ENCODE measurements at places on chromosomes 1 and 21.

DNA sequence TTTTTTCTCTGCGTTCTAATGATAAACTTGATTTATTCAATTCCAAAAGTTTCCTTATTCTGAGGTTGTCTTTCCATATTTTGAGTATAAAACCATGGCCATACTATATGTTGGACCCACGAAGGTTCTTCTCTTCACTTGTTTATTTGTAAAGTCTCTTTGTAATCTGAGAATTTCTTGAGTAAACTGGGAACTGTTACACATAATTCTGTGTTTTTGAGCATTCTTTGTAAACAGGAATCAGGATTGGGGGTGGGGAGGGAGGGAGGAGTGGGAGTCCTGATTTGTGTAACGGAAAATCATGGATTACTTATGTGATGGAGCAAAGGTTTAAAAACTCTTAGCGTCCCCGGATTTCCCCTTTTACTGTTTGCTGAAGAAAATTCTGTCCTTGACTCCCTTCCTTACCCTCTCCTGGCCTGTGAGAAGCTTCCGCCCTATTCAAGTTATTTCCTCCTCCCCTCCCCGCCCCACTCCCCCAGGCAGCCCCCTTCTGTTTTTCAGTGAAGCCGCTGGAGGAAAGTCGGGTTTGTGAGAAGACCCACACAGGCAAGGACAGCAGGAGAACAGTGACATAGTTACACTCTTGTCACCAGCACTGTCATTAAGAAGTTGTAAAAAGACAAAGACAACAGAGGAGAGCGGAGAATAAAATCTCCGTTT, 6.4 kb upstream of the NBPF11 start:
- DNase-seq, result no peak

DNA sequence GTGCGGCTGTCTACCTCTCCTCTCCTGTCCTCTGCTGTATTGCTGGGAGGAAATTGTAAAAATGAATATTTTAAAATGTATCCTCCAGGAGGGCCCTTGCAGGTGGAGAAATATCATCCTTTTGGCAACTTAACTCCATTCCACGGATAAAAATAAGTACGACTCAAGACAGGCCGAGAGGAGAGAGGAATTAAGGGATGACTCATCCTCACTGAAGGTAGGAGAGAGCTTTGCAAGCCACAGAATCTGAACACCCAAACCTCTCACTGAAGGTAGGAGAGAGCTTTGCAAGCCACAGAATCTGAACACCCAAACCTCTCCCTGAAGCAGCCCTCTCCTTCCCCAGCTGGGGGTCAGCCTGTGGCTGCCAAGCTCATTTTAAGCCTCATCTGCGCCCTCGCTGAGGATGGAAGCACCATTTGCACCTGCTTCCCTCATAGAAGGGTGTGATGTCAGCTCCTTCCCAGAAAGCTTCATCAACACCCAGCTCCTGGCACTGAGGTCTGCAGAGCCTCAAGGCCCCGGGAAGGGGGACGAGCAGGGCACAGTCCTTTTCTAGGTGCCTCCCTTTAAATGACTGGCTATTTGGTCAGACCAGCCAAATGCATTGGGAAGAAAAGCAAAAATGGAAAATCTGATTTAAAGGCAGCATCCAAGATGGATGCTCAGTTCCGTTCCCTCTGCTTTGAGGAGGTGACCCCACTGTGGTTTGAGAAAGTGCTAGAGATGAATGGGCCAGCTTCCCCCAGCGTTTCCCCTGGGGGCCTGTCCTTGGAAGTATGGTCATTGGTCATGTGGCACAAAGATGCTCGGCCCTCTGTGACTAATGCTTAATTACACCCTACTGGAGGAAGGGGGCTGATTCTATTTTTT, 12.9 kb upstream of the SELENON start:
- DNase-seq, result no peak

DNA sequence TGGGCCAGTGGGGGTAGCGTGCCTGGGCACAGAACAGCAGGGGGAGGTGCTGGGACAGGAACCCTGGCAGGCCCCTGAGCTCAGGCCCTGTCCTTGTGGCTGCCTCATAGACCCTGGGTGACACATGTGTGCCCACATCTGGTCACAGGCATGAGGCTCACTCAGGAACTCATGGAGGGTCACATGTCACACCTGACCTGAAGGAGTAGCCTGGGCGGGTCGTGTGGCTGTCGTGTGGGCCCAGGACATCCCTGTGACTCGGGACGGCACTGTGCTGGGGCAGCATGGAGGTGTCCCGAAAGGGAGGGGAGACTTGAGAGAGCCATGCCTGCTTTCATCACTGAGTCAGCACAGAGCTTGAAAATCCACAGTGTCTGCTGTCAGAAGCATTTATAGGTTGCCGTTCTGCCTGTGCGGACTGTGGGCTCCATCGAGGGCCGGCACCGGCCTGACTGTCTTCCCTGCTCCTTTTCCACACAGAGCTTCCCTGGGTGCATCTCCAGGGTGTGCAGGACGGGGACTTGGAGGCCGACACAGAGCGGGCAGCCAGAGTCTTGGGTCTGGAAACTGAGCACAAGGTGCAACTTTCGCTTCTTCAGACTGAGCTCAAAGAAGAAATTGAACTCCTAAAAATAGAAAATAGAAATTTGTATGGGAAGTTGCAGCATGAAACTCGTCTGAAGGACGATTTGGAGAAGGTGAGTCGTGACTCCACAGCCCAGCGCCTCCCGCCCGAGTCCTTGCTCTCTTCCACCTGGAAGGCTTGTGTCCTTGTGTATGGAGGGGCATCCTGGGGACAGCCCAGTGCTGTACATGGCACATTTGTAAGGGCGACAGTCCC, 32.8 kb downstream of the PCNT start:
- no peak for DNase-seq

DNA sequence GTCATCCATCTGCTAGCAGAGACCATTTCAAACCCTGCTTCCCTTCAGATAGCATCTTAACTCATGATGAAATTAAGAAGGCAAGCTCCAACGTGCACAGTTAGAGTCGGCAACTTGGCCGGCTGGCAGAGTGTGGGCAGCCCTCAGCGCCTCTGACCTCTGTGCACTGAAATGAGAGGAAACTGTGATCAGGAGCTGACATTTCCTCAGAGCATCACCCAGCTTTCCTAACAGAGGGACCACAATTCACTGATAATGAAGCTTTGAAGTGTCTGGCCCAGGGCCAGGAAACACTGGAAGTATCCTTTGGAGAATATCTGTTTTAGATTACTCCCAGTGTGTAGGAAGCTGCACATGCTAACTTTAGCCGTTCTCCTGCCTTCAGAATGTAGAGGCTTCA, 145.0 kb upstream of the ZC3H11B start:
- no peak for DNase-seq

DNA sequence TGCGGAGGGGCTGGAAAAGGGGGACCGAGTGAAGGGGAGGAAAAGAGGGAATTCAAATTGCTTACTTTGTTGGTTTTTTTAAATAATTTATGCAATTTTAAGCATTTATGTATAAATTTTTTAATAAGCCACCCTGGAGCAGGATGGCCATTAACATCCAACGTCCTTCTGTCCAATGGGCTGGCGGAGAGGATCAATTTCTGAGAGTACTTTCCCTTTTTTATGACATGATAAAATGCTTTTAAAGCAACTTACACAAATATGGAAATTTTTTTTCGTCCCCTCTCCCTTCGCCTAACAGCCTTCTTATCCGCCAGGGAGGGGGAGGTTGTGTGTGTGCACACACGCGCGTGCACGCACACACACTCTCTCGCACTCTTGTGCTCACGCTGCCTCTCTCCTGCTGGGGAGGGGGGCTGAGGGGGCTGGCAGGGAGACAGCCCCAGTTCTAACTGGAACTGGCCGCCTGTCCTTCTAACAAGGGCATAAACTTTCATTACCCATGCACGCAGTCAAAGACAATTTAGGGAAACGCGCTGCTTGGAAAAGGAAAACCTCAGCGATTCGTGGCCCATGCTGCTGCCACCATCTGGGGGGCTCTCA, 123.2 kb downstream of the CASZ1 start:
- no peak for DNase-seq

DNA sequence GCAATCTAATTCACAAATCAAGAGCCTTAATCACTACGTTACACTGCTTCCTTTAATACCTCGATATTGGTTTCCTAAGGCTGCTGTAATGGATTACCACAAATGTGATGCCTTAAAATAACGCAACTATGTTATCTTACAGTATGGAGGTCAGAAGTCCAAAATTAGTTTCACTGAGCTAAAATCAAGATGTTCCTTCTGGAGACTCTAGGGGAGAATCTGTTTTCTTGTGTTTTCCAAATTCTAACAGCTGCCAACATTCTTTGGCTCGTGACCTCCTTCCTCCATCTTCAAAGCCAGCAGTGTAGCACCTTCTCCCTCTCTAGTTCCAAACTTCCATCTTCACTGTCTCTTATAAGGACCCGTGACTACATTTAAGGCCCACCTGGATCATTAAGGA, 335.0 kb upstream of the NFIA start:
- no peak for DNase-seq

DNA sequence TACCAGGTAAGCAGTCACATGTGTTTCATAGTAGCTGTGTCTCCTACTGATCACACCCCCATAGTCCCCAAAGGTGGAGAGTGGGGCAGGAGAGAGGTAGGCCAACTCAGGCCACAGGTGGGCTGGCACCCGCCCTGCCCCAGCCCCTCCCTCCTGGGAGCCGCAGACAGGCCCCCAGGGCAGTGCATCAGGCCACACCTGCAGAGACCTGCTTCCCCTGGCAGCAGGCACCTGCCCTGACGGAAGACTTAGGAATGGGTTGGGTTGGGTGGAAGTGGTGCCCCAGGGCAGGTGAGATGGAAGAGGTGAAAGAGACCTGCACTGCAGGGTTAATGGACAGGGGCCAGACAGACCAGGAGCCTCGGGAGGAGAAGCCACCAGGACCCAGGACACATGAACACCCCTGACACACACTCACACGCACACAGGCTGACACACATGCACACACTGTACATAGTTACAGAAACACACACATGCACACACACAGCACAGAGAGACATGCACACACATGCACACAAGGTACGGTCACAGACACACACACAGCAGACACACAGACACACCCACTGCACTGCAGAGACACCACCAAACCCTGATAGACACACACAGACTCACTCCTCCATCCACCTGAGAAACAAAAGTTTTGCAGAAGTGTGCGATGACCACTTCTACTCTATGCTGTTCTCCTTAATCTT, 1.7 kb upstream of the COL18A1 start:
- no peak for DNase-seq

All from RKO (cell line).